ENCODE measurements at places on chromosomes 1 and 21. TPM values are rescaled to one million over a fixed set of nuclear protein-coding genes. Genes with fewer than 3 reads are reported as not detected.

HSPA6 gene
- total RNA-seq, result 10.9 TPM

DNA sequence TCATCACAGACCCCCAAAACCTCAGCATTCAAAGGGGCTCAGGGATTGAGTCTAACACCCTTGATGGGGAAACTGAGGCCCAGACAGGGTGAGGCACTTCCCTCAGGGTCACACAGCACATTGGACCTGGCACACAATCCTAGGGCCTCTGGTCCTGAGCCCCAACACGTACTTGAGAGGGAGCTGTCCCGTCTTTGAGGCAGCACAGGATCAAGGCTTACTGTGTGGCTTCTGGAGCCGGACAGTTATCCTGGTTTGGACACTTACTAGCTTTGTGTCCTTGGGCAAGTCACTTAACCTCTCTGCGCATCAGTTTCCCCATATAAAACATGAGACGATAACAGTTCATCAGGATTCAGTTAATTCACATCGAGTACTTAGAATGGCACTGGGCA, 26.5 kb downstream of the RUNX3 start:
- no peaks in the 10 kb centered on the region for H3K4me1 ChIP-seq
- H3K36me3 ChIP-seq, result no peaks in the 10 kb centered on the region
- no peaks in the 10 kb centered on the region for H3K27me3 ChIP-seq
- peak; percentile 15 for DNase-seq
- no peak overlapping the region for H3K27ac ChIP-seq

RSPO1 gene
- total RNA-seq, result 9.1 TPM

DNA sequence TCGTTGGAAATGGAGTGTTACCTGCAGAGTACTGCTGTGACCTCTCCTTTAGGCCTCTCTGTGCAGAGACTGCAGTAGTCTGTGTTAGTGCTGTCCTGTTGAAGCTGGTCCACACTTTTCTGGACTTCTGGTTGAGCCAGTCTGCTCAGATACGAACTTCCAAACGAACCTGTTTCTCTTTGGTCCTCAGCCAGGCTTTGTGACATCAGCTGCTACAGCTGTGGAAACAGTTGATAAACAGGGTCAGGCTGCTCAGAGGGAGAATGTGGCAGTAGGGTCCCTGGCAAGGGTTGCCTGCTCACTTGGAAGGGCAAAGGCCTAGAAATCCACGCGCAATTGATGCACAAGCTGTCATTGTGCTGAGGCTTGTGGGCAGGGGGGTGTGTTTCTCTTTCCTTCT, 98.8 kb downstream of the NOS1AP start:
- no peaks in the 10 kb centered on the region for H3K27me3 ChIP-seq
- DNase-seq, result no peak
- H3K4me1 ChIP-seq, result no peaks in the 10 kb centered on the region
- no peak overlapping the region for H3K4me3 ChIP-seq

DNA sequence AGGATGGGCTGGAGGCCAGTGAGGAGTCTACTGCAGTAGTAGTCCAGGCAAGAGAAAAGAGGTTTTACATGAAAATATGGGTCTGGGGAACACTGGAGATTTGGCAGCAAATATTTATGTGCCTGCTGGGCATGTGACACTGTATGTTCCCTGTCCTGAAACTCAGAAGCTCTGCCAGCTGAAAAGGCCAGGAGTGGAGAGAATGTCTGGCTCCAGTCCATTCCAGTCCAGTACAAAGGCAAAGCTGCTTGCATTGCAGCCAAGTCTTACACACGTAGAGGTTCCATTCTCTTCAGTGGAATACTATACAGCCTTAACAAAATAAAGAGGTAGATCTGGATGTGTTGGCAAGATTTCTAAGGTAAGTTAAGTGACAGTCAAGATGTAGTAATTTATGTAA, 7.5 kb upstream of the YBX1 start:
- H3K27me3 ChIP-seq, result no peaks in the 10 kb centered on the region
- H3K4me3 ChIP-seq, result no peak overlapping the region
- H3K36me3 ChIP-seq, result peaks cover 19% of the 10 kb centered on the region
- H3K27ac ChIP-seq, result no peak overlapping the region

PRSS38 gene
- total RNA-seq, result not detected

- no peak for DNase-seq
- no peak overlapping the region for H3K27ac ChIP-seq
- H3K36me3 ChIP-seq, result no peaks in the 10 kb centered on the region
- H3K4me3 ChIP-seq, result no peak overlapping the region
- peaks cover 69% of the 10 kb centered on the region for H3K27me3 ChIP-seq
Observed at GRCh38 chr21:33111577-33111976, 41.6 kb downstream of the OLIG1 start.

DNA sequence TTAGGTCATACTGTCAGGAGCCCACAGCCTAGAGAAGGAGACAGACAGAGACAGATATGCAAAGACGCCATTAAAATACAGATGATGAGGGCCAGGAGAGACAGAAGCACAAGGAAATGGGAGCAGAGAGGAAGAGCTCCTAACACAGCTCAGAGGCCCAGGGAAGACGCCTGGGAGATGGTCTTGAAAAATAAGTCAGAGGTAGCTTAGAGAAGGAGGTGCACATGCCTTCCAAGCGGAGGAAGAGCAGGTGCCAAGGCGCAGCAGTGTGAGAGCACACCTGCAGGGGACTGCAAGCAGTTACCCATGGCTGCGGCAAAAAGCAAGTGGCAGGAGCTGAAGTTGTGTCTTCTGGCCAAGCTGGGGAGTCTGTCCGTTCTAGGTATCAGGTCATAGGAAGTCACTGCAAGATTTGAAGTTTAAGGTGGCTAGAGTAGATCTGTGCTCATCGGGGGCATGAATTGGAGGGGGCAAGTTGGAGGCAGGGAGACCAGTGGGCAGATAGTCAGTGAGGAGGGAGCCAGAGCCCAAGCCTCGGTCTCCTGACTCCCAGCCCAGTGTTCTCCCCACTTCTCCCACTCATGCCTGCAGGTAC, 1.3 kb upstream of the TRABD2B start:
- no peak overlapping the region for H3K27ac ChIP-seq
- H3K4me1 ChIP-seq, result peaks cover 4% of the 10 kb centered on the region
- no peak overlapping the region for H3K4me3 ChIP-seq
- peaks cover 24% of the 10 kb centered on the region for H3K27me3 ChIP-seq
- DNase-seq, result no peak

DNA sequence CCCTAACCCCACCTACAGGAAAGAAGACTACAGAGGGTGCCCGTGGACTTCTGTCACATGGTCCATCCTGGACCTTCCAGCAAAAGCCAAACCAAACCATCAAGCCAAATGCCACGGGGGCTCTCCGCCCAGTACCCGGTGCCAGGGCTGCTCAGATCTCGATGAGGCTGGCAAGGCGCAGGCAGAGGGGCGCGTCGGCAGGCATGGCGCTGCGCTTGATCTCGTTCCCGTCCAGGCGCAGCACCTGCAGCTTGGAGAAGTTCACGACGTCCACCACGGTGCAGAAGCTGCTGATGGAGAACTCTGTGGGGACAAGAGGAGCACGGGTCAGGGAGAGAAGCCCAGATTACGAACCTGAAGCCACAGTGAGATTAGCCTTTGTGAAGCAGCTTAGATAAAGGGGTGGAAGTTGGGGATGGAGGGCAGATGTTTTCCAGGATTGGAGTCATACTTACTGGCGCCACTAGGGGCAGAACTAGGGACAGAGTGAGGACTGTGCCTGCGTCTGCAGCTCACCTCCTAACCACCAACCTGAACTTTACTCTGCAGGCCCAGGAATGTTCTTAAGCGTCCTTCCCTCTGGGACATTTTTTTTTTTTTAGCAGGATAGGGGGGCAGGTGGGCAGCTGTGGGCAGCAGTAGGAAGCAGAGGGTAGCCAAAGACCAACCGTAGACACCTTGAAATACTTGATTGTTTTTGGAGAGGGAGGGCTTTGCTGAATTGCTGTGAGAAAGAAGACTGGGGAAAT, 8.6 kb downstream of the FMOD start:
- no peaks in the 10 kb centered on the region for H3K36me3 ChIP-seq
- H3K4me3 ChIP-seq, result no peak overlapping the region
- peaks cover 9% of the 10 kb centered on the region for H3K4me1 ChIP-seq

DNA sequence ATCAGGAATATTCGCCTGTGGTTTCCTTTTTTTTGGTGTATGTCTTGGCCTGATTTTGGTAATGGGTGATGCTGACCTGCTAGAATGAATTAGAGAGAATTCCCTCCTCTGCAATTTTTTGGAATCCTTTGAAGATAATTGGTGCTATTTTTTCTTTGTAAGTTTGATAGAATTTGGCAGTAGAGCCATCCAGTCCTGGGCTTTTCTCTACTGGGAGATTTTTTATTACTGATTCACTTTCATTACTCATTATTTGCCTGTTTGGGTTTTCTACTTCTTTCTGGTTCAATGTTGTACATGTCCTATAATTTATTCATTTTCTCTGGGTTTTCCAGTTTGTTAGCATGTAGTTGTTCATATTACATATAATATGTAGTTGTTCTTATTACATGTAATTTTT, 48.7 kb downstream of the NTMT2 start:
- H3K4me3 ChIP-seq, result no peak overlapping the region
- no peak for DNase-seq
- no peak overlapping the region for H3K27ac ChIP-seq
- no peaks in the 10 kb centered on the region for H3K36me3 ChIP-seq

AMY1B gene
- 4.1 TPM for total RNA-seq

DENND2C gene
- 2.3 TPM for total RNA-seq

GRCh38 chr21:33026878-33027400, 1.2 kb downstream of the OLIG2 start:
- H3K27ac ChIP-seq, result no peak overlapping the region
- H3K27me3 ChIP-seq, result peaks cover 100% of the 10 kb centered on the region
- H3K4me3 ChIP-seq, result no peak overlapping the region
- H3K36me3 ChIP-seq, result no peaks in the 10 kb centered on the region

TTC34 gene
- 1.3 TPM for total RNA-seq

- H3K36me3 ChIP-seq, result no peaks in the 10 kb centered on the region
- no peak overlapping the region for H3K27ac ChIP-seq
- no peaks in the 10 kb centered on the region for H3K27me3 ChIP-seq
- H3K4me3 ChIP-seq, result no peak overlapping the region
- DNase-seq, result no peak
Observed at GRCh38 chr1:36880155-36881067, 153.9 kb downstream of the GRIK3 start.

DNA sequence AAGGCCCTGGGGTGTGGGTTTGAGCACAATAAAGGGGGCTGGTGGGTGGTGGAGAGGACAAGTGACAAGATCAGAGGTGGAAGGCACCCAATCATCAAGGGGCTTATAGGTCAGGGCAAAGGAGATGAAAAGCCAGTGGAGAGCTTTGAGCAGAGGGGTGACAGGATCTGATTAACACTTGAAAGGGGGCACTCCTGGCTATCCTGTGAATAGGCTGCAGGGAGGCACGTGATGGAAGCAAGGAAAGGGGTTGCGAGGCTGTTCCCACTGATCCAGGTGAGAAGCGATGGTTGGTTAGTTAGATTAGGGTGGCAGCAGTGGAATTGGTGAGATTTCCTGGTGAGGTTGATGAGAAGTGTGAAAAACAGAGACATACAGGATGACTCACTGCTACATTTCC, 80.6 kb downstream of the WLS start:
- no peak overlapping the region for H3K27ac ChIP-seq
- peaks cover 62% of the 10 kb centered on the region for H3K36me3 ChIP-seq
- DNase-seq, result no peak
- H3K27me3 ChIP-seq, result no peaks in the 10 kb centered on the region
- no peak overlapping the region for H3K4me3 ChIP-seq

C1QB gene
- 707 TPM for total RNA-seq

DNA sequence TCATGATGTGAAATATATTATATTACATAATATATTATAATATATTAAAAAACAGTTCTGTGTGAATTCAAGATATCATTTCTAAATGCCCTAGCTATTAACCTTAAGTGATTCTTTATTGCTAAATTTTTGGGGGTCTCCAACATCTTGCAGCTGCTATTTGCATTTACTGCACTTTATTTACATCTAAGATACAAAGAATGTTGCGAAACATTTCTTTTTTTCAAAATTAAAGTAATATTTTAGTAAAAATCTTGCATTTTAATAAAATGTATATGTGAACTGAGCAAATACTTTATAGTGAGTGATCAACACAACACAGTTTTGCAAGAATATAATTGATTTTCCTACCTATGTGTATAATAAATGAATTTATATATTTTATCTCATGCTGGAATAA, 181.1 kb downstream of the LRRC40 start:
- no peak overlapping the region for H3K4me3 ChIP-seq
- H3K27ac ChIP-seq, result no peak overlapping the region
- DNase-seq, result no peak
- H3K36me3 ChIP-seq, result no peaks in the 10 kb centered on the region
- H3K4me1 ChIP-seq, result no peaks in the 10 kb centered on the region

DNA sequence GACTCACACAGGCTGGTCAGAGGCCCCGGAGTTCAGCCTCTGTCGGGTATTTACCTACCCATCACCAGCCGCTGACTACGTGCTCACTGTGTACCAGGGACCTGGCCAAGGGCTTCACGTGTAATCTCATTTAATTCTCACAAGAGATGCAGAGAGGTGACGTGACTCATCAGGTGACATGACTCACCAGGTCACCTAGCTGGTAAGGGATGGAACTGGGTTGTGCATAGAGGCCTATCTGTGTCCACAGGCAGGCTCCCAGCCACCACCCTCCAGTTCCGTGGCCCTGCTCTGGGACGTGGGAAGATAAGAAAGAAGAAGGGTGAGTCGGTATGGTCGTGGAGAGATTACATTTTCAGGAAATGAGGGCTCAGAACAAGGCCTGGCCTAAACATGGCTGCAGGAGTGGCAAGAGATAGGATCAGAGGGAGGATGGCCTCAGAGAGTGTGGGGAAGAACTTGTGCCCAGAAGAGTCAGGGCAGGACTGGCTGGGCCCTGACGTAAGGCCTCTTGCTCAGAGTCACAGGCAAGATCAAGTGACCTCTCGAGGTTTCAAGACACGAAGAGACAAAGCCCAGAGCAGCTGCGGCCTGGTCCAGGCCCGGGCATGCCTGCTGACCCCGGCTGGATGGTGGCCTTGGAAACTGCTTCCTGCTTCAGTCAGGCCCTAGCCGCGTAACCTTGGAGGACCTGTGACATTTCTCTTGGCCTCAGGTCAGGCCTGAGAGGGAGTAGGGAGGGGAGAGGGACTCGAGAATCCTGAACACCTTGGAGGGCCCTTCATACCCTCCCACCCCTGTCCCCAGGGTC, 52.7 kb upstream of the WASF2 start:
- no peak overlapping the region for H3K4me3 ChIP-seq
- peaks cover 7% of the 10 kb centered on the region for H3K36me3 ChIP-seq
- H3K27me3 ChIP-seq, result no peaks in the 10 kb centered on the region
- peak overlapping the region; percentile 68 for H3K27ac ChIP-seq

- peaks cover 8% of the 10 kb centered on the region for H3K4me1 ChIP-seq
- no peaks in the 10 kb centered on the region for H3K27me3 ChIP-seq
- DNase-seq, result no peak
- H3K36me3 ChIP-seq, result no peaks in the 10 kb centered on the region
- H3K27ac ChIP-seq, result no peak overlapping the region
- H3K4me3 ChIP-seq, result no peak overlapping the region
Observed at GRCh38 chr1:116853680-116854402, 55.9 kb upstream of the PTGFRN start.

DNA sequence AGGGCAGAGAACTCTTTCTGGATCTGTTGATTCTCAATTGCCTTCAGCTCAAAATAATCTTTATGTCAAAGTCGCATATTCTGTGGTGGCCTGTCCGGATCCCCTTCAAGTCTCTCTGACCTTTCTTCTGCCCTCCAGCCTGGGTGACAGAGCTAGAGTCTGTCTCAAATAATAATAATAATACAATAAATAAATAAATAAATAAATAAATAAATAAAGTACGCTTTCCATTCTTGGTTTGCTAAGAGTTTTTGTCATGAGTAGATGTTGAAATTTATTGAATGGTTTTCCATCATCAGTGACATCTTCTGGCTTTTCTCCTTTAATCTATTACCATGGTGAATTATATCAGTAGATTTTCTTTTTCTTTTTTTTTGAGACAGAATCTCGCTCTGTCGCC, 30.7 kb downstream of the ERRFI1 start:
- no peak overlapping the region for H3K27ac ChIP-seq
- H3K27me3 ChIP-seq, result no peaks in the 10 kb centered on the region

MPZ gene
- 2.5 TPM for total RNA-seq
